ENCODE measurements at places on chromosomes 7 and 10. TPM values are rescaled to one million over a fixed set of nuclear protein-coding genes. Genes with fewer than 3 reads are reported as not detected.

WASHC2A gene
- total RNA-seq, result 62.6 TPM

DNA sequence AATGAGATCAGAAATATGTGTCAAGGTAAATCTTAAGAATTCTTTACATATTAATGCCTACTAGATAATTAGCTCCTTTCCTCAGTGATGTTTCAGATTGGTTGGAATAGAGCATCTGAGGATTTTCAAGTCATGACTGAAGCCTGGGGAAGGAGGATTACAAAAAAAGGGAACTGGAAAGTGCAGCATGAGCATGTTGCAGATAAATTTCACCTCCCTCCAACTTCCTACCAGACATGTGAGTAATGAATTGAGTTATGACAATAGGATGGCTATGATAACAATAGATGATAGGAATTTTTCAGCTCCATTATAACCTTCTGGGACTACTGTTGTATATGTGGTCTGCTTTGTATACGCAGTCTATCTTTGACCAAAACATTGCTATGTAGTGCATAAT lies 104.2 kb upstream of the RAB18 start:
- DNase-seq, result no peak

DNA sequence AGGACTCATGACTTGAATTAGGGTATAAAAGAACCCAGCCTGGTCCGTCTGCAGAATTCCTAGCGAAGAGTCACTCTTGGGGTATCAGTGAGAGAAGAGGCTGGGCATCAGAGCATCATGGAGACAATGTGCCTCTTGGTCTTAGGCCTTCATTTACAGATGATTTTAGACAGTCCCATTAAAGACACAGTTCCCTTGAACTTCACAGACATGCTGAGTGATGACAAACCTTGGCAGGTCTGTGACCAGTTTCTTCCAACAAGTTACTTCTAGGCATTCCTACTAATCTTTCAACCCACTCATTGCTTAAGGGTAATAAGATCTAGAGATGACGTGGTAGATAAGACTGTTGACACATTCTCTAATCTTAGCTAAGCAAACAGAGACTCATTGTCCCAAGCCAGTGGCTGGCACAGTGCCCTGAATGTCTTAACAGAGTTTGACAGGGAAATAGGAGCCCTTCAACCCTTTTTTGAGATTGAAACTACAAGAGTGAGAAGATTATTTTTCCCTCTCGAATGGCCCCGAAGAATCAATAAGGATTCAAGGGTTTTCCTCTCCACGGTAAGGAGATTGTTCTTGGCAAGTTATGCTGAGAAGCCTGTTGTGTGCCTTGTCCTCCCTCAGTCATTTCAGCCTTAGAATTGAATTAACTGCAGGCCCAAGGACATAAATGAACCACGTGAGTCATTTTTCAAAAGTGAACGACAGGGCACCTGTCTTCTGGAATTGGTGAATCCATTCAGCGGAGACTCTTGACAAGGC lies 281.1 kb downstream of the CCDC3 start:
- DNase-seq, result peak; percentile 85

HOXA10 gene
- total RNA-seq, result 47.1 TPM

MRLN gene
- not detected for total RNA-seq

DNA sequence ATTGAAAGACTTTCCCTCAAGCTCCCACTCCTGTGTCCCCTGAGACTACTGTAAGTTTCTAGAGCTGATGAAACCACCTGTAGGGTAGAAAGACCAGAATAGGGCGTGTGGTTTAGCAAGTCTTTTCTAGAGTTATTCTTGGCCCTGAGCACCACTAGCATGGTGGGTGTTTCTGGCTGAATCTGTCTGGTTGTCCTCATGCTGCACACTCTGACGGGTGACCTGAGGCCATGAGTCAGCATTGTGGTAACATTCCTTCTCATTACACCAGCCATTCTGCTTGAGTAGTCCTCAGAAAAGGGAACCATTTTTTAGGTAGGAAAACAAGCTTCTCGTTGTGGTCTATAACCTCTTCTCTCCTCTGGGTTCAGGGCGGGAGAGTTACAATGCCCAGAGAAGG lies 250.3 kb downstream of the SNX13 start:
- DNase-seq, result peak; percentile 78

- DNase-seq, result no peak
These were observed 75.3 kb downstream of the GRB10 start for GRCh38 chr7:50707236-50708006.

DNA sequence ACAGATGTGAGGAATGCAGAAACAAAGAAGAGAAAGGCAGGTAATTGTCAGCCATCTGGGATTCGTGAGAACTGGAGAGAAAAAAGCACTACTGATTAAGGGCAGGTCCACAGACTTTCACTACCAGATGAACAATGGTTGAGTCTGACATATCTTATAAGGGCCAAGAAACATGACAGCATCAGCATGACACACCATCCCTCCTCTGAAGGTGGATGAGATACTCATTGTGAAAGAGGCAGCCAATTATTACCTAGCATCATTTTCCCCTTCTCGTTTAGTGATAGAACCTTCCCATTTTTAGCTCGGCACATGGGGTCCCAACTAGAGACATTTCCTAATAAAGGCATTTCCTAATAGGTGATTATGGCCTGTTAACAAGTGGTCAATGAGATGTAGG lies 19.2 kb upstream of the MET start:
- no peak for DNase-seq

DNA sequence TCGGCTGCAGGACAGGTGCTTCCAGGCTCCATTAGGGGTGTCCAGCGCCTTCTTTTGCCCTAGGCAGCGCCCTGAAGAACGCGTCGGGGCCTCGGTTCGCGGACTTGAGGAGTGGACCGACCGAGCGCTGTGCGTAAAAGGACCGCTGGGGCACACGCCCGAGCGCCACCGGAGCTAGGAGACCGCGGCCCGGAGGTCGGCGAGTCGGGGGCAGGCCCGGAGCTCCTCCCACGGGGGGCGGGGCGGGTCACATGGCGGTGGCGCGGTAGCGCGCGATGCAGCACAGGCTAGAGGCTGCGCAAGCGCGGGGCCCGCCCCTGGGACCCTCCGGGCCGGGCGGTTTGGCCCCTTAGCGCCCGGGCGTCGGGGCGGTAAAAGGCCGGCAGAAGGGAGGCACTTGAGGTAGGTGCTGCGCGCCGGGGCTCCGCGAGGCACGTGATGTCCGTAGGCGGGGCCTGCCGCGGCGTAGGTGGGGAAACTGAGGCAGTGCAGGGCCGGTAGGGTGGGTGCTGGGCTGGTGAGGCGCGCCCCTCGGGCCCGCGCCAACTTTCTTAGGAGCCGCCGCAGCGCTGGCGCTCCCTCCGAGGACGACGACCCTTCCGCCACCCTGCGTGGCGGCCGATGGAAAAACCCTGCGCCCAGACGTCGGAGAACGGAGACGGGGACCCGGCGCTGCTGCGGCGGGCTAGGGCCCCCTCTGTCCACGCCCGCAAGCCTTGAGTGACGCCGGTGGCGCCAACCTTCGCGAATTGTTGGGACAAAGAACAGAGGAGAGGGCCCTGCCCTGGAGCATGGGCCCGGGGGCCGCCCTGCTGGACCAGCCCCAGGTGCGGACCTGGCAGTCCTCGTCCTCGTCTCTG lies at the start of gene PRXL2A:
TSS of gene PRXL2A (plus strand) at position 310 of the 860 bp plus-strand sequence. CDS start 11,917 bp downstream, outside the sequence.
- DNase-seq, result peak; percentile 63

DNA sequence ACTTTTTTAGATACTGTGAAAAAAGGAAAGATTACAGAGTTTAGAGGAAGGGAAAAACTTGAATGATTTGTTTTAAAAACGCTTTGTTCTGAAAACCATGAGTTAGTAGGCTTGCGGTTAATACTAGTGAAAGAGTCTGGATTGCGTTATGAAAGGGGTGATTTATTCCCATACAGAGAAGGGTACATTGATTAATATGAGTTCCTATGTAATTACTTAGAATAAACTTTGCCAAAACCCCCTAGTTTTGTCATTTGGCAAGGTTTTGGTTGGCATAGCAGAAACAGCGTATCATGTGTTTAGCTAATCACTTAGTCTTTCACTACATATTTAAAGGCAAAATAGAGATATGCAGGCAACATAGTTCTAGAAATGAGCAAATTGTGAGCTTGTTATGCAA lies 91.2 kb upstream of the POT1 start:
- no peak for DNase-seq

DNA sequence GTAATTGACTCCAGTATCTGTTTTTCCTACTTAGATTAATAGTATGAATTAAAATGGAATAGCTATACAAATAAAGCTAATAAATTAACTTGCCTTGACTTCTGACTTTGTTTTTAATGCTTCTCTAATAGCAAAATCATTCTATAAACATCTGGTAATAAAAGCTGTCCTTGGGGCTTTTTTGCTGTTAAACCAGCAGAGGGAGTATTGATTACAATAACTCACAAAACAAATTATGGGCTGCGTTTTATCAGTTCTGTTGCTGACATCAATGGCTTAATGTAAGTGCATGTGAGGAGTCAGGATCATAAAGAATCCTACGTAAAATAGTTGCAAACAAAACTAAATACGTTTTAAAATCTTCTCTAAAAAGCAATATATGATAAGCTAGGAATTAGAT lies 667.8 kb downstream of the PCDH15 start:
- no peak for DNase-seq

DNA sequence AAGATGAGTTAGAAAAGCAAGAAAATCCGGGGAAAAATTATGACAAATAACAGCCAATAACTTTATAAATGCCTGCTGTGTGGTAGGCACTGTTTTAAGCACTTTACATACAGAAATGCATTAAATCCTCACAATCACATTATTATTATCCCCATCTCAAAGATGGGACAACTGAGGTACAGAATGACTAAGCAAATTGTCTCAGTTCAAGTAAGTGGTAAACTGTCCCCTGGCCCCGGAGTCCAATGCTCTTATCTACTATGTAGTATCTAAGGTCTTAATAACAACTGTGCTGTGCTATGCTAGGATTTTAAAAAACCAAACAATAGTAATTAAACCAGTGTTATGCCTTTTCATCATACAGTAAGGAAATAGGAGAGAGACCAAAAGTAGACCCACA lies 105.6 kb downstream of the RTKN2 start:
- DNase-seq, result no peak

DNA sequence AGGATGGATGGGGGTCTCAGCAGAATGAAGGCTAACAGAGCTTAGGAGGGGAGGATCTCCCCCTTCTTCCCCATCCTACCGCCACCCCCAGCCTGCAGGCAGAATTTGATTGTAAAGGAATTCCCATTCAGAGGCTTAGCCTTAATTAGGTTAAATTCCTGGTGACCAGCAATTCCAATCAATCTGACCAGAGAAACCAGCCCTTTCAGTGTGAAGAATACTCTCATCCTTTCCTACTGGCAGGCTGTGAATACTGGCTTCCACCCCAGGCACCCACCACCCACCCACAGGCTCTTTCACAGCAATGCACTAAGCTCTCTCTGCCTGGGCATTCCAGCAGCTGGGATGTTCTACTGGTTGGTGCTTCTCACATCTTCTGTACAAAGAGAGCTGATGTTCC lies 137.9 kb upstream of the LYZL1 start:
- no peak for DNase-seq

C10orf53 gene
- not detected for total RNA-seq

- no peak for DNase-seq
These were observed 59.5 kb downstream of the ACADSB start for GRCh38 chr10:123068087-123068853.

ACHE gene
- total RNA-seq, result not detected

GIMAP2 gene
- 2.6 TPM for total RNA-seq

DNA sequence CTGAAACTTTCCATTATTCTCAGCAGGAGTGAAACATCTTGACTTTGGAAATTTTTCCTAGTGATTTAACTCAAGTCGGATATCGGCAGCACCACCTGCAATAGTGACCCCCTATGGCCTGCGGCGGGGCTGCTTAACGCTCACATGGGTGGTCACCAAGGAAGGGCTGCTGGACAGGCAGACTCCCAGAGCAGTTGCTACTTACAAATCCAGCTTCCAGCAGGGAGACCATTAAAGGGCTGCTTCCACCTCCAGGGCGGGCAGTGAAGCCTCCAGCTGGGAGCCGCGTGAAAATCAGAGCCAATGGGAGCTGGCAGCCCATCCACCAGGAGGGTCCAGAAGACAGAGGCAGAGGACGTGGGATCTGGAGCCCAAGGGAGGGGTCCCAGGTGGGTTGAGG lies 122.5 kb downstream of the MGMT start:
- DNase-seq, result no peak

DNA sequence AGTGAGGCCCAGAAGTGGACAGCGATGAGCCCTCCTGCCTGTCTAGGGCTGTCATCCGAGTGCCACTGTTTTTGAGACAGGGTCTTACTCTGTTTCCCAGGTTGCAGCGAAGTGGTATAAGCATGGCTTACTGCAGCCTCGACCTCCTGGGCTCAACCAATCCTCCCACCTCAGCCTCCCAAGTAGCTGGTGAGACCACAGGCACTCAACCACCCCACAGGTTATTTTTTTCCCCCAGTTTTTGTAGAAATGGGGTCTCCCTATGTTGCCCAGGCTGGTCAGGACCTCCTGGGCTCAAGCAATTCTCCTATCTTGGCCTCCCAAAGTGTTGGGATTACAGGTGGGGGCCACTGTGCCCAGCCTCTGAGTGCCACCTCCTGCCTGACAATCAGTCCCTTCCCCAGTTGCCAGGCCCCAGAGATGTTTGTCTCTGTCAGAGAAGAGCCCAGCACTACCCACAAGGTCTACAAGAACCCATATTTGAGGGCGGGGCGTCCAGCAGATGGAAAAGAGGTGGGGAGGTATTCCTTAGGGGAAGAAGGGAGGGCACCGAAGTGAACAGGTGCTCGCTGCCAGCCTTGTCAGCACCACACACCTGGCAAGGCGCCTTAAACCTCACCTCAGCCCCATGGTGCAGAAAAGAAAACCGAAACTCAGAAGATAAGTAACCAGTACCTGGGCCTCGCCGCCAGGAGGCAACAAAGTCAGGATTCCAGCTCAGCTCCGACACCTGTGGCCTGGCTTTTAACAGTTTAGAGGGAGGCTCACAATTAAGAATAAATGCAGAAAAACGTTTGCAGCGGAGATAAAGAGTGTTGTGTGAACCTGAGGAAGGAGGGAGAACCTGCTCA lies 77.4 kb upstream of the ANLN start:
- DNase-seq, result no peak

DNA sequence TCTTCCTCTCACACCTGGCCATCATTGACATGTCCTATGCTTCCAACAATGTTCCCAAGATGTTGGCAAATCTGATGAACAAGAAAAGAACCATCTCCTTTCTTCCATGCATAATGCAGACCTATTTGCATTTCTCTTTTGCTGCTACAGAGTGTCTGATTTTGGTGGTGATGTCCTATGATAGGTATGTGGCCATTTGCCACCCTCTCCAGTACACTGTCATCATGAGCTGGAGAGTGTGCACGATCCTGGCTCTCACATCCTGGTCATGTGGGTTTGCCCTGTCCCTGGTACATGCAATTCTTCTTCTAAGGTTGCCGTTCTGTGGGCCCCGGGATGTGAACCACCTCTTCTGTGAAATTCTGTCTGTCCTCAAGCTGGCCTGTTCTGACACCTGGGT lies 19.2 kb downstream of the OR2A14 start:
- DNase-seq, result no peak

GRCh38 chr10:29757551-29758297 lies 123.0 kb upstream of the SVIL start:
- no peak for DNase-seq

DNA sequence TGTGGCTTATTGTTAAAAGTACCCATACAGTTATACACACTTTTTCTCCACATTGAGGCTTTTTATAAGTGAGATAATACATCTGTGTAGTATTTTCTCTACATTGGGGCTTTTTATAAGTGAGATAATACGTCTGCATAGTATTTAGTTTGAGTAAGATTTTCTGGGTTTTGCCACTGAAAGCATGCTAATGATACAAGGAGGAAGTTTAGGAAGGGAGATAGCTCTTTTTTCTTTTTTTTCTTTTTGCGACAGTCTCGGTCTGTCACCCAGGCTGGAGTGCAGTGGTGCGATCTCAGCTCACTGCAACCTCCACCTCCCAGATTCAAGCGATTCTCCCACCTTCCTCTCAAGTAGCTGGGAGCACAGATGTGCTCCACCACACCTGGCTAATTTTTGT lies 13.3 kb downstream of the FAM107B start:
- no peak for DNase-seq
